ENCODE measurements at places on chromosomes 16 and 17.

DNA sequence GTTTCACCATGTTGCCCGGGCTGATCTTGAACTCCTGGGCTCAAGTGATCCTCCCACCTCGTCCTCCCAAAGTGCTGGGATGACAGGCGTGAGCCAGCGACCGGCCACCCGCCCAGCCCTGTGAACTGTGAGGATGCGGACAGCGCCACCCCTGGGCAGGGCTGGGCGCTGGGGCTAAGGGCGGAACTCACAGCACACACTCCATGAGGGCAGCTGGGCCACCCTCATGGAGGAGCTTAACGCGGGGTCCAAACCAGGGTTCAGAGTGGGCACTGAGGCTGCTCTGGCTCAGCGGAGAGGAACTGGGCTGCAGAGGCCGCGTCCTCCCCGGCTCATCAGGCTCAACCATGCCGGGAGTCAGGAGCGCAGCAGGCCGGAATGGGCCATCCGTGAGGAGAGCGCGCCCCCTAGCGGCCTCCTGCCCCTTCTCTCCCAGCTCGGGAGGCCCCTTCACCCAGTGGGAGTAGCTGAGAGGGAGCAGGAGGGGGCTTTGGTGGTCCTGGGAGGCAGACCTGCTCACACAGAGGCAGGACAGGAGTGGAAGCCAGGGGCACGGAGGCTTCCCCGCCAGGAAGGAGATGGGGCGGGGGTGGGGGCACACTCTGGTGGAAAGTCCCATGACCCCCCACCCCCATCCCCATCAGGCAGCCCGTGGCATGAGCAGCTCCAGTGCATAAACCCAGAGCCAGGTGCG lies 13.8 kb downstream of the CORO7 start:
- DNase-seq = peak; percentile 72

DNA sequence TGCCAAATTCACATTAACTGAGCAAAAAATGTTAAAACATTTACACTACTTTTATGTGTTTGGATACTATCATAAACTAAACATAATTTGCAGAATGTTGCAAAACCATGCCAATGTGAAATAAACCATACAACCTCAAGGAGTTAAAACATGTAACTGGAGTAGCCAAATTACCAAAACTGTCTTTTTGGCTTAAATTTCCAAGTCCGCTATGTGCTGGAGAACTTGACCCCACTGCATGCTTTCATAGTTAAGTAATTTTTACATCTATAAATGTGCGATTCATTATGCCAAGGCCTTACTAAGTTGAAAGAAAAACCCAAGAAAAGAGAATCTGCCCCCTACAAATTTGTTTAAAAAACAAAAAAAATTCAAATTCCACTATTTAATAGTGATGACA lies 28.2 kb downstream of the BRD7 start:
- DNase-seq = peak; percentile 59

DNA sequence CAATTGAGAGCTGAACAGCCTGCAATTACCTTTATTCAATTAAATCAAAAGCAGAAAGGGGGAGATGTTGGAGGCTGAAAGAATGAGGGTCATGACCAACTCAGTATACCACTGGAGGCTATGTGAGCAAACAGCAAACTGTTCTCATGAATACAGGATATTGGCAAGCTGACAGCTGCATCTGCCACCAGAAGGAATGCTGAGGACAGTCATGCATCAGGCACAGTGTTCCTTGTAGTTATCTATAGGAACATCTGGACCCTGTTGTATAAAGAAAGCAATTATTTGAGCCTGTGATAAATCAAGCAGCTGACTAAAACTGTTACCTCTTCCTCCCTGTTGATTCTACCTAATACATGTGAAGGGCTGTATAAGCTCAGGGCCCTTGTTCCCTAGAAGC lies 2064.6 kb downstream of the TP53TG3F start:
- DNase-seq = no peak

DNA sequence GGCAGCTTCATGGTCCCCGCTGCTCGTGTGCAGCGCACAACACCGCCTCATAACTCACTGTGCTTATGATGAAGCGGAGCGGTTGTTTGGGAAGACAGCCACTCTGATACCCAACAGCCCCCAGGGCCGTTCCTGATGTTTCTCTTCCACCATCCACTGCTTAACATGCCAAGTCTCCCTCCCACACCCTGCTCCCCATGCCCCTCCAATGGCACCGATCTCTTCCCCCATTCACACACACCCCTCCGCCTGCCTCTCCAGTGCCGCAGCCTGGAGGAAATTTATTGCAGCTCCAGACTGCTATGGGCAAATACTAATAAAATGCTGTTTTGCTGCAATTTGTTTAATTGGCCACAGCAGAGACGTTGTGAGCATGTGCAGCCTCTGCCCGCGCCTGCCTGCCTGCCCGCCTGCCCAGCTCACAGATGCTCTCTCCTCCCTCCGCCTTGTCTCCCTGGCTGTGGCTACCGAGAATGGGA lies 80.3 kb upstream of the LHX1 start:
- DNase-seq = no peak

- peak; percentile 56 for DNase-seq
Measured at GRCh38 chr16:82660075-82660645, 33.4 kb downstream of the CDH13 start.

DNA sequence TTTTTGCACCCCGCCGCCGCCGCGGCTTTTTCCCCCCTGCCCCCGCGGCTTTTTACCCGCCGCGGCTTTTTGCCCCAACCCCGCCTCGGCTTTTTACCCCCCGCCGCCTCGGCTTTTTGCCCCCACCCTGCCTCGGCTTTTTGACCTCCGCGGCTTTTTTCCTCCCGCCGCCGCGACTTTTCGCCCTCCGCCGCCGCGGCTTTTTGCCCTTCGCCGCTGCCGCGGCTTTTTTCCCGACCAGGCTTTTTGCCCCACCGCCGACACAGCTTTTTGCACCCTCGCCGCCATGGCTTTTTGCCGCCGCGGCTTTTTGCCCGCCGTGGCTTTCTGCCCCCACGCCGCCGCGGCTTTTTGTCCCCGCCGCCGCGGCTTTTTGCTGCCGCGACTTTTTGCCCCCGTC lies 137.0 kb upstream of the TP53TG3D start:
- no peak for DNase-seq

DNA sequence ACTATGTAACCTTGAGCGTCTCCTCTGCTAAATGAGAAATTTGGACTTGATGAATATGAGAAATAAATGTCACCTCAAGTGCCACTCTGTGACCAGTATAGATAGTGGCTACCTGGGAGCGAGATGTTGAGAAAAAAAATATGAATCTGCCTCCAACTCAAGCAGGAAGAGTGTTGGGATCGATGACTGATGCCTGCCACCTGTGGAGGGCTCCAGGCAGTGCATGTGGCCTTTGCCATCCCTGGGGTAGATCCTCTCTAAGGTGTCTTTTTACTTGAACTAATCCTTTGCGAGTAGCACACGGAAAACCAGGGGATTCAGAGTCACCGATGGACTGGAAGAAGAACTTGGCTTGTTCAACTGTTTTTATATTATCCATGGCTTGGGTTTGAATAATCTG lies 9.4 kb downstream of the CCDC182 start:
- no peak for DNase-seq

DNA sequence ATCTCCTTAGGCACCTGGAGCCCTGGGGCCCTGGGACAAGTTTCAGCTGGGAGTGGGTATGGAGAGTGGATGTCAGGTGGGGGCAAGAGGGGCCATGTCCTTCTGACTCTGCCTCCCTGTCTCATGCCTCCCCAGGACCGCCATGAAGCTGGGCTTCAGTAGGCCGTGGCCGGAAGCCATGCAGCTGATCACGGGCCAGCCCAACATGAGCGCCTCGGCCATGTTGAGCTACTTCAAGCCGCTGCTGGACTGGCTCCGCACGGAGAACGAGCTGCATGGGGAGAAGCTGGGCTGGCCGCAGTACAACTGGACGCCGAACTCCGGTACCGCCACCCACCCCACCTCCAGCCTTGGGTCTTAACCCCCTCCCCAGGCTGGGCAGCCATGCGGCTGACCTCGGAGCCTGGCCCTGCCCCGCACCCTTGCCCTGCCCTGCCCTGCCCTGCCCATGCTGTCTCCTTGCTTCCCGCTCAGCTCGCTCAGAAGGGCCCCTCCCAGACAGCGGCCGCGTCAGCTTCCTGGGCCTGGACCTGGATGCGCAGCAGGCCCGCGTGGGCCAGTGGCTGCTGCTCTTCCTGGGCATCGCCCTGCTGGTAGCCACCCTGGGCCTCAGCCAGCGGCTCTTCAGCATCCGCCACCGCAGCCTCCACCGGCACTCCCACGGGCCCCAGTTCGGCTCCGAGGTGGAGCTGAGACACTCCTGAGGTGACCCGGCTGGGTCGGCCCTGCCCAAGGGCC lies 20.0 kb downstream of the ACE start:
- DNase-seq = no peak

- DNase-seq = peak; percentile 70
Measured at GRCh38 chr17:62870030-62870541, 62.0 kb upstream of the MARCHF10 start.

DNA sequence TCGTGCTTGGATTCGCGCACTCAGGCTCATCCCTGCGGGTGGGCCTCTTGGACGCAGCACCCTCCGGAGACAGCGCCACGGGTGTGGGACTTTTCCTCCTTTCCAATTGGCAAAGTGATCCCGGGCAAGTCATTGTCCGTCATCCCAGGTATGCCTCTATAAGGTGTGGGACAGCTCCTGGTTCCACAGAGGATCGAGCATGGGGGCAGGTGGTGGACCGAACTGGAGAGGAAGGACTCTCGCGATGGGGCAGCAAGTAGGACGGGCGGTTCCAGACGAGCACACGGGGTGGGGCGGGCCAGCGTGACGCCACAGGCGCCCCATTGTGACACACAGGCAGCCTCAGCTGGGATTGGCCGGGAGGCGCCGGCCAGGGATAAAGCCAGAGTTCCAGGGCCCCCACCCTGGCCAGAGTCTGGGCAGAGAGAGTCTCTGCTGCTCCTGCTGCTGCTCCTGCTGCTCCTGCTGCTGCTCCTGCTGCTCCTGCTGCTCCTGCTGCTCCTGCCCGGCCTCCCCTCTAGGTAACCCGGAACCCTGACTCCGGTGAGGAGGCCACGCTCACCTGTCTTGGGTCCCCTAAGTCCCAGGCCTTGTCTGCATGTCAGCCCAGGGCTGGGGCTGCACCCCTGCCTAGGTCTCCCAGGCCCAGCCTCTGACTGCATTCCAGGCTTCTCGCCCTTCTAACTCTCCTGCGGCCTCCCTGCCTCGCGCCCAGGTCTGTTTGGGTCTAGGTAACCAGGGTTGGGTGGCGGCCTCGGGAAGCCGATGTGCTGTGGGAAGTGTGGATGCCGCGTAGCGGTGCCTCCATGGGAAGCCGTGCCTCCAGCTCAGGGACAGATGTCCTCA lies 38.5 kb upstream of the SLC47A1 start:
- no peak for DNase-seq

DNA sequence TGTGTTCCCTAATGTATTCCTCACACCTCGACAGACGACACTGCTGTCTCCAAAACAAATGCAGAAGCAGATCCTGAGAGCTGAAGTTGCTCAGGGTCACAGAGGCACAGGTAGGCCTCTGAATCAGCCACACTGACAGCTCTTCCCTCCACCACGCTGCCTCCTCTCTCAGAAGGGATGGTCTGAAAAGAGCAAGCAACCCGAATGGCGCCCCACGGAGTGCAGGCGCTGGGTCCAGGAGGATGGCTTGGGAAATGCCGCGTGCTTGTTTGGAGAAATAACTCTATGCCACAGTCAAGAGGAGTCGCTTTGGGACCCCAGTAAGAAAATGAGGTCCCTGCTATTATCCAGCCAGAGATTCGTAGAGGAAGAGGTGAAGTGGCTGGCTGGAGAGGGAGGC lies 15.9 kb downstream of the CYB561 start:
- DNase-seq = no peak

- no peak for DNase-seq
Measured at GRCh38 chr16:85969591-85969990, 70.6 kb downstream of the IRF8 start.

GRCh38 chr17:16269658-16270057 lies 52.6 kb downstream of the PIGL start:
- DNase-seq = peak; percentile 86

DNA sequence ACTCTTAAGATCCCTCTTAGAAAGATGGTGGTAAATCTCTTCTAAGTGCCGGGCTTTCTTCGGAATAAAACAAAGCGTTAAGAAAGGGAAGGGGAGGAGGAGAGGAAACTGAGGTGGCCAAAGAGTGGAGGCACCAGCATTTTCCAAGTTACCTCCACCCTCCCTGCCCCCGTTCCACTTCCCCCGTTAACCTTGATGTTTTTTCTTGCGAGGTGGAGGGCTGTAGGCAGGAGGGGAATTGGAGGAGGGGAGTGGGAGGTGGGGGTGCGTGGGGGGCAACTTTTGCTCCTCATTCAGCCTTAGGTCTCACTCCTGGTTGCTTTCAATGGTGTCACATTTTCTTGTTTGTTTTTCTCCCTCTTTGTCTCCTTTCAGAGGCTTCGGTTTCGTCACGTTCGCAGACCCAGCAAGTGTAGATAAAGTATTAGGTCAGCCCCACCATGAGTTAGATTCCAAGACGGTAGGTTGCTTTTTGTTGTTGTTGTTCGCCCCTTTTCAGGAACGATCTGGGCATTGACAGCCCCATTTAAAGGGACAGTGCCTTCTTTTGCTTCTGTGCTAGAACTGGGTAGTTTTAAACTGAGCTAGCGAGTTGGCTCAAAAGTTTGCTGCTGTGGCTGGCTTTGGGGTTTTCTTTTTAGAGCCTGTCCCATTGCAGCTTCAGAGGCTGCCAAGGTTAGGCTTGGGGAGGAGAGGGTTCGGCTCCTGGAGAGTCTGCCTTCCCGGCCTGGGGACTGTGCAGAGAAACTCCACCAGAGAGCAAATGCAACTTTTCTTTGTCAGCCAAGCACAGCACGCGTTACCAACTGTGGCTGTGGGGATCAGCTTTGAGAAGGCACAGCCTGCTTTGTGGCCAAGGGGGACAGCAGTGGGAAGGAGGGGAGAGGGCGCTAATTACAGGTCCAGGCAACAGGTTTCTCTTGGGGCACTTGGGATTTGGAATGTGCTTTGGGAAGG lies 1.9 kb downstream of the MSI2 start:
- DNase-seq = peak; percentile 4

GRCh38 chr17:67452681-67453554 lies 75.8 kb downstream of the PITPNC1 start:
- no peak for DNase-seq

- DNase-seq = peak; percentile 60
Measured at GRCh38 chr17:2027528-2028233, 2.3 kb upstream of the DPH1 start.
